ENCODE measurements at places on chromosomes 7 and 10.

- DNase-seq: no peak
Observed at GRCh38 chr10:130497056-130498010, 361.1 kb downstream of the GLRX3 start.

DNA sequence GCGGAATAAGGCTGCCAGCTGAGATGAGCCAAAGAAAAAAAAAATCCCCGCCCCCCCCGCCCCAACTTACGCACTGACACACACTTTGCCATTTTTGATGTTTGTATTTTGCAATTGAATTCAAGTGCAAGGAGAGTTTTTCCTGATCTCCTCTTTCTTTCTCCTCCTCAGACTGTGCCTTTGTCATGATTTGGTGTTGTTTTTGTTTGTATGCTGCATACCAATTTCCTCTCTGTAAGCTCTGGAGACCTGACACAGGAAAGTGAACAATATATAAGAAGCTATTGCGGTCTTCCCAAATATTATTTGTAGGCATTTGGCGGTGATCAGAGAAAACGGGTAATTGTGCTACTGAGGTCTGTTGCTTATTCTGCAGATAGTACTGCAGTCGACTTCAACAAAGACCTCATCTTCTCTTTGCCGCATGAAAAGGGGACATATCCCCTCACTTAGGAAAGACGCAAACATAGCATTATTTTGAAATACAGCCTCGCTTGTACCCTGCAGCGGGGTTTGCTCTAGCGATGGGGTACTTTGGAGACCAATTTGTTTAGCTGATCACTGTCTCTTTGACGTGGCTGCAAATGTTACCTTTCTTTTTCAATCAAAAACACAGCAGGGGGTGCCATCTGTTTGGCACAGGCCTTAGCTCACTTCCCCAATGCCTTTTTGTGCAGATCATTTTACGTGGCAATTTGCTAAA lies 206.6 kb downstream of the SKAP2 start:
- no peak for DNase-seq

DNA sequence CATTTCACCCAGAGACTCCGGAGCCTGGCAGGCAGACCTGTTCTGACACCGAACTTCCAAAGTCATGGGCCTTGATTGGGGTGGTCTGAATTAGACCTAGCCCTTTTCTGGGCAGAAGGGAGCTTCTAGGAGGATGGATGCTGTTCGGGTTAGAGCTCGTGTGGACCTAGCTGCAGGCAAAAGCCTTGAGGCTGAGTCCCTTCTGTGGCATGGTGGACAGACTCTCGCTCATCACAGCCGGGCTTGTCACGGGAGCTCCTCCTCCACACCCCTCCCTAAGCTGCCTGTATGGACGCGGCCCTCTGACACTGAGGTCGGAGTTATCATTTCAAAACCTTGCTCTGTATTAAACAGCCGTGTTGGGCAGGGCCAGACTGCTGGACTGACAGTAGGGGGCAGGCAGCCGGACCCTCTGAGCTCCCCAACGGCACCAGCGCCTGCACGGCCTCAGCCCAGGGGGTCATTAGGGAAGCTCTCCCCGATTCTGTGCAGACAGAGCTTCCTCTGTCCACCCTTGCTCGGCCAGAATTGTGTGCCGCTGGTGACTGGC lies 2.2 kb downstream of the IRF5 start:
- DNase-seq: no peak

- no peak for DNase-seq
Observed at GRCh38 chr7:132441935-132442334, 134.3 kb downstream of the PLXNA4 start.

DNA sequence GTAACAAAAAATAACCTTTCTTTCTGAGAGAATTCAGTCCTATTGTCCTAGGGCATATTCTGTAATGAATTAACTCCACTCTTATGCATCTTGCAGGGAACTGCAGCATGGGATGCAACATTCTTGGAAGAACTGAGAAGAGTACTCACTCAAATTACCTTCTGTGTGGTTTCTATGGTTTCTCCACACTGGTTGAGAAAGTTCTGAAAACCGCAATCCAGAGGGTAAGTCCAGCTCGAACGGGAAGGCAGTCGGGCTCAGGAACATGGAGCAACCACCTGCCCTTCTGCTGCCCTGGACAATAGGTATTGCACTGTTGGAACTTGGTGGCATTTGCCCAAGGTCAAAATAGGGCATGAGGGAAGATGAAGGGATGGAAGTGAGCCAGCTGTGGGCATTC lies 59.6 kb upstream of the CDK13 start:
- no peak for DNase-seq

- DNase-seq: no peak
Observed at GRCh38 chr7:115572111-115572510, 458.5 kb downstream of the TFEC start.

DNA sequence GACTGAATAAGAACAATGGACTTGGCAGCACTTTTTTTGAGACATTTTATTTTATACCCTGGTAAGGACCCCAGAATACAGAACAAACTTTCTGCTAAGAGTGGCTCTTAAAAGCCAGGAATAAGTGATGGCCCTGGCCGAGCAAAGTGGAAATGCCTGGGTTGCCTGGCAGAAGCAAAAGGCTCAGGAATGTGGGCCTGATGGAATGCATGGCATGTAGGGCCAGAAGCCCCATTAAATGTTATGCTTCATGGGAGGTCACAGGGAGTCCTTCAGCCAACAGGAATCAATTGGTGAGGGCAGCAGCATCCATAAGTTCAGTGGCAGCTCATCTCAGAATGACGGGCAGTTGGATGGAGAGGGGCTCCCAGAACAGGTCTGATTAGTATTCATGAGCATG lies 301.5 kb upstream of the CACNA2D1 start:
- DNase-seq: no peak

GRCh38 chr7:26688936-26689506 lies 175.4 kb downstream of the SKAP2 start:
- no peak for DNase-seq

GRCh38 chr7:76310102-76310957 lies 7.9 kb downstream of the HSPB1 start:
- DNase-seq: no peak

DNA sequence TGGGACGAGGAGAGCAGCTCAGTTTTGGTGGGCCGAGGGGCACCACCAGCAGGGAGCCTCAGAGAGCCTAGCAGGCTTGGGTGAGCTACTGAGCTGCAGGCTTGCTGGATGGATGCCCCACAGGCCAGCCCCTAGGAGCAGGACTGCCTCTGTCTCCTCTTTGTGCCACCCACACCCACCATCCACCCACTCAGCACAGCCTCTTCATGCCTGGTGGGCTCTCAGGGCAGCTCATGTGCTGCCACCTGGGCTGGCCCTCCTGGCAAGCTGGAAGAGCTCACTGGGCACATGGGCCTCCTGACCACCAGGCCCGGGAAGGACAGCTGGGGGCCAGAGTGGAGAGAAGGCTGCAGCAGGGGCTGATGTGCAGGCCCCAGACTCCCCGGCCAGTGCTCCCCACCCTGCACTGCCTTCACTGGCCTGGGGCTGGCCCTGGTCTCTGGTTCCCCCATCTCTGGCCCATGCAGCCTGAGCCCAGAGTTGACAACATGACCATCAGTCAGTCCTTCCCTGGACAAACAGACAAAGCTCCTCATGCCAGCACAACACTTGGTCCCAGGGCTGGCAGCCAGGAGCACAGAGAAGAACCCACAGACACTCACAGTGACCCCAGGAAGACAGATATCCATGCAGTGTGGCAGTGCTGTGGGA lies 8.2 kb downstream of the RASGEF1A start:
- DNase-seq: no peak

DNA sequence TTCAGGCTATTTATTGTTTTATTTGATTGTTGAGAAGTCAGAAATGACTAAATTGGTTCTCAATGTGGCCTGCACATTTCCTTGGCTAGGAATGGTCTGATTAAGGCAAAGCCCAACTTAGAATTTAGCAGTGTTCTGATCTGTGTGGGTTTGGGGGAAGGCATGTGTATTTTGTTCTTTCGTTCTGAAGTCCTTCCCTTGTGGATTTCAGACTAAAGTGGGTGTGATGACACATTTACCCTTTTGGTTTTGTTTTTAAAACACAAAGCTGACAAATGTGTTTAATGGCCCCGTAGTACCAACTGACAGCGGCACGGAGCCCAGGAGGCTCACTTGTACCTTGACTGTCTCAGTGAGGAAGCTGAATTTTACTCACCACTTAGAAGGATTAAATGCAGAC lies 452.3 kb upstream of the GALNT17 start:
- no peak for DNase-seq
